Activated naive CD4-positive, alpha-beta T cell treated with anti-CD3 and anti-CD28 coated beads, Interleukin-2, amount 50 U/mL, for 72 hours (primary cell): ENCODE measurements at places on chromosomes 16 and 17. TPM values are rescaled to one million over a fixed set of nuclear protein-coding genes. Genes with fewer than 3 reads are reported as not detected.

GRCh38 chr17:52106638-52107261 is 51.8 kb downstream of the CA10 start:
- no peak for DNase-seq

Gene TBC1D3K
- total RNA-seq: not detected

GRCh38 chr16:27245276-27246172 is 23.0 kb downstream of the NSMCE1 start:
- DNase-seq: peak; percentile 70

Gene RPL26
- total RNA-seq: 3,757 TPM

- no peak for DNase-seq
These were observed 50.9 kb upstream of the SDK2 start for GRCh38 chr17:73695035-73695738.

- DNase-seq: no peak
These were observed 7.2 kb upstream of the MFSD6L start for GRCh38 chr17:8806253-8806925.

DNA sequence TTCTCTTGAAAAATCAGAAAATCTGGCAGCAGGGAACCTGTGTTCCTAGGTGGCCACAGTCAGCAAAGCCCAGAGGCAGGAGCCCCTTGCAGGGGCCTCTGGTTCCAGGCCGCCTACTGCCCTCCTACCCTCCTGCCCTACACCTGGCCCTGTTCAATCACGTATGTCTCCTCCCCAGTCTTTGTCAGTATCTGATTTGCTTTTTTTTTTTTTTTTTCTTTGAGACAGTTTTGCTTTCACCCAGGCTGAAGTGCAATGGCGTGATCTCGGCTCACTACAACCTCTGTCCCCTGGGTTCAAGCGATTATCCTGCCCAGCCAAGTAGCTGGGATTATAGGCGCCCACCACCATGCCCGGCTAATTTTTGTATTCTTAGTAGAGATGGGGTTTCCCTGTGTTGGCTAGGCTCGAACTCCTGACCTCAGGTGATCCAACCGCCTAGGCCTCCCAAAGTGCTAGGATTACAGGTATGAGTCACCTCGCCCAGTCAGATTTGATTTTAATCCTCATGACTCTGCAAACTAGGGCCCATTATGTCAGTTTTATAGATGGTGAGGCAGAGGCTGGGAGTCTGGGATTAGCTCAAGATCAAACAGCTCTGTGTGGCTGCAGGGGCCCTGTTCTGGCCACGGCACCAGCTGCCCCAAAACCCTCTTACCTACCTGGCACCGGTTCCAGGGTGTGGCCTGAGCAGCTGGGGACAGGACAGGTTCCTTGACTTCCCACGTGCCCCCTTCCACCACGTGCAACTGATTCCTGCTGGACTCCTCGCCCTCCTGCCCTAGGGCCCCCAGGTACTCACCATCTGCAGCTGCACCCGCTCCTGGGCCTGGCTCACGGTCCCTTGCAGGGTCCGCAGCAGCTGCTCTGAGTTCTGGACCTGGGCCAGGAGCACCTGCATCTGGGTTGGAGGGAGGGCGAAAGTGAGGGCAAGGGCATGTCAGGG is 14.7 kb downstream of the RABEP2 start:
- no peak for DNase-seq

Gene PABPN1L
- total RNA-seq: not detected

Gene MT1G
- total RNA-seq: 3.4 TPM

- DNase-seq: no peak
These were observed 65.9 kb downstream of the SPACA3 start for GRCh38 chr17:33057564-33057963.

Gene KRT25
- total RNA-seq: not detected

GRCh38 chr17:35548978-35549377 is 11.5 kb upstream of the SLFN12L start:
- DNase-seq: no peak

DNA sequence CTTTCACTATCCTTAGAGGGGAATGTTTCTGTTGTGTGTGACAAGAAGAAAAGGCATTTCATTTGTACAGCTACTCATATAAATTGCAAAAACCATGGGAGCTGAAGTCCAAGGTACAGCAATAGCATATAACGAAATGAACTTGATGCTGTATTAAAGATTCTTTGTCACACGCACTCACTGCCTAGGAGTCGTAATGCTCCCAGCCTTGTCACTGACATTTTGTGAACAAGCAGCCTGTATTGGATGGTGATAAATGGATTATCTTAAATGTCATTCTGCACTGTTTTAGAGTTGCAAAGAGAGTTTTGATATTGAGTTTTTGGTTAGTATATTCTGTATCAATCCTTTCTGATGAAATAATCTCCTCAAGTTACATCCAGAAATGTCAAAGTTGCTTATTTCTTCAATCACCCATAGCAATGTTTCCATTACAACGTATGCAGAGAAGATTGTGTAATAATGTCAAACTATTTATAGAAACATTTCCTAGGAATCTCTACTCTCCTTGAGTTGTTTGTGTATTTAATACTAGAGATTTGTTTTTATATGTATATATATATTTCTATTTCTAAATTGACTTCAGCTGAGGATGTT is 270.6 kb downstream of the FTO start:
- DNase-seq: no peak

DNA sequence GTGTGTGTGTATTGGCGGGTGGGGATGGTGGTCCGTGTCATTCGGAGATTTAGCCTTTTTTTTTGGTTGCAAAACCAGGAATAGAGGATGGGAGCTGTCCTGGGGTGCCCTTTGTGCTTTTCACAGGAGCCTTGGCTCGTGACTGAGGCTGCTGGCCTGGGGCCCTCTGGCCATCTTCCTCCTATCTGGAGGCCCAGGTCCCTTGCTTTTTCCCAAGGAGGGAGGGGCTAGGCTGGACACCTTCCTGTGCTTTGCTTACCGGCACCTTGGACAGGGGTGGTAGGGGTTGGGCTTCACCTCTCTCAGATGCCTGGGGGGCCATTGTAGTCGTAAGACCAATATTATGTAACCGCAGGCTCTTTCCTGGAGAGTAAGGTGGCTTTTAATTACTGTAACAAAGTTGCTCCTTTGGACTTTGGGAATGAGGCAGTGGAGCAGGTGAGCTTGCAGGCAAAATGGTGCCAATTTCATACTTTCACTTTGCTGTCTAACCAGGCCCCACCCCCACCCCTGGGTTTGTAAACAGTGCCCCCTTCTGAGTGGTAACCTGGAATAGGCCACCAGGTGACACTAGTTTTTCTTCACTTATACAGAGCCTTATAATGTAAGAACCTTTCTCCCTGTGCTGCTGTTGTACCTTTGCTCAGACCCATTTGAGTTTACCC is 1.2 kb downstream of the DYNLL2 start:
- DNase-seq: peak; percentile 29
